ENCODE measurements at places on chromosomes 13 and 19. TPM values are rescaled to one million over a fixed set of nuclear protein-coding genes. Genes with fewer than 3 reads are reported as not detected.
A peak's percentile ranks its signal among the peaks of the same experiment; 100 is the strongest.

DNA sequence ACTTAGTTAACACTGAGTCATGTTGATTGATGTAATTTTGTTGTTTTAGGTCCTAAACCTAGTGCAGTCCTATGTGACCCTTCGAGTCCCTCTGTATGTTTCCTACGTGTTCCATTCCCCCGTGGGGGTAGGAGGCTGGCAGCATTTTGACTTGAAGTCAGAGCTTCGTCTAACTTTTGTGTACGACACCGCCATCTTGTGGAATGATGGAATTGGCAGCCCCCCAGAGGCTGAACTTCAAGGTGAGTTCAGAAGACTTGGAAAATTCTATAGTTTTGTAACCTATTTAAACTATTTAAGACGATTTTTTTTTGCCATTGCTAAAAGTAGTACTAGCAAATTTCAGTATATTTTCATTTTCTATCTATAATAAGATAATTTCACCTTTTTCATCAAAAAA is 117.9 kb downstream of the STOML3 start:
- DNase-seq: peak; percentile 41

DNA sequence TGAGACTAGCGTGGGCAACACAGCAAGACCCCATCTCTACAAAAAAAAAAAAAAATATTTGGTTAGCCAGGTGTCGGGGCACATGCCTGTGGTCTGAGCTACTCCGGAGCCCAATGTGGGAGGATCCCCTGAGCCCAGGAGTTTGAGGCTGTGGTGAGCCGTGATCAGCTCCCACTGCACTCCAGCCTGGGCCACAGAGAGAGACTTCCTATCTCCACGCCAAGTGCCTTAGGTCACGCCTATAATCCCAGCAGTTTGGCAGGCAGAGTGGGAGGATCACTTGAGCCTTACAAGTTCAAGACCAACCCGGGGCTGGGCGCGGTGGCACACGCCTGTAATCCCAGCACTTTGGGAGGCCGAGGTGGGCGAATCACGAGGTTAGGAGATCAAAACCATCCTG is 8.7 kb upstream of the ADAT3 start:
- DNase-seq: no peak

GRCh38 chr13:51778392-51778791 is 25.6 kb downstream of the DHRS12 start:
- DNase-seq: no peak

DNA sequence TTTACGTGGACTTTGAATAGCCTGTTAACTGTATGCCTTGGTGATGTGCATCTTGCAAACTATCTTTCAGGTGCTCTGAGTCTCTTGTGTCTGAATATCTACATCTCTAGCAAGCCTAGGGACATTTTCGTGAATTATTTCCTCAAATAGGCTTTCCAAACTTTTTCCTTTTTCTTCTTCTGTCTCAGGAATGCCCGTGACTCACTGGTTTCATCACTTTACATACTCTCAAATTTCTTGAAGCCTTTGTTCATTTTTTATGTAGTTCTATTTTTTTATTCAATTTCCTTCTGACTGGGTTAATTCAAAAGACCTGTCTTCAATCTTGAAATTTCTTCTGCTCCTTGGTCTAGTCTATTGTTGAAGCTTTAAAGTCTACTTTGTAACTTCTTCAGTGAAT is 332.2 kb downstream of the OXGR1 start:
- DNase-seq: no peak

- no peak for DNase-seq
These were observed 16.4 kb downstream of the POLRMT start for GRCh38 chr19:616747-617526.

DNA sequence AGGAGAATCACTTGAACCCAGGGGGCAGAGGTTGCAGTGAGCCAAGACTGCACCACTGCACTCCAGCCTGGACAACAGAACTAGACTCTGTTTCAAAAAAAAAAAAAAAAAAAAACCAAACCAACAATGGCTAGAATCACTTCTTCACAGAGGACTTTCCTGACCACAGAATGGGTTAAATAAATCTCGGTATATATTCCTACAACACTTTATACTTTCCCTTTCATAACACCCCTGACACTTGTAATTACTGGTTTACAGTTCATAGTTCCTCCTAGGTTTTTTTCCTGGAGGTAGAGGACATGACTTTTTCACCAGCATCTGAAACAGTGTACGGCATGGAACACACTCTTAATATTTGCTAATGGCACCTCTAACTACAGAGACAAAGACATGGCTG is 31.4 kb downstream of the ZDHHC20 start:
- DNase-seq: no peak

DNA sequence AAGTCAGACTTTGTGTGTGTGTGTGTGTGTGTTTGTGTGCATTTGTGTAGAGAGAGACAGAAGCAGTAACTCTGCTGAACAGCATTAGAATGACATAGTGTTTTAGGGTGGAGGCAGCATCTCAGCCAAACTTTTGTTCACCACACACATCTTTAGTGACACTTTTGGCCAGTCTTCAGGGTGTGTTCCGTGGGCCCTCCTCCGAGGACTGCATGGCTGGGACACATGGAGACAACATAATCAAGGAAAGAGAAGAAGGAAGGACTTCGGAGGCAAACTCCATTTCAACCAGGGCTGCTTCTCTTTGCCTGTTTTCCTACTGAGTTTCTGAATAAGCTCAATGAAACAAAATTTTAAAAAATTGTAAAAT is 205.1 kb downstream of the LHFPL6 start:
- DNase-seq: no peak

Gene CGB8
- polyA plus RNA-seq: not detected

Gene GARIN5A
- polyA plus RNA-seq: 1.3 TPM

Gene PRX
- polyA plus RNA-seq: 2.2 TPM

Gene CYP4F2
- not detected for polyA plus RNA-seq
